ENCODE measurements at places on chromosomes 2 and 18. TPM values are rescaled to one million over a fixed set of nuclear protein-coding genes. Genes with fewer than 3 reads are reported as not detected.

DNA sequence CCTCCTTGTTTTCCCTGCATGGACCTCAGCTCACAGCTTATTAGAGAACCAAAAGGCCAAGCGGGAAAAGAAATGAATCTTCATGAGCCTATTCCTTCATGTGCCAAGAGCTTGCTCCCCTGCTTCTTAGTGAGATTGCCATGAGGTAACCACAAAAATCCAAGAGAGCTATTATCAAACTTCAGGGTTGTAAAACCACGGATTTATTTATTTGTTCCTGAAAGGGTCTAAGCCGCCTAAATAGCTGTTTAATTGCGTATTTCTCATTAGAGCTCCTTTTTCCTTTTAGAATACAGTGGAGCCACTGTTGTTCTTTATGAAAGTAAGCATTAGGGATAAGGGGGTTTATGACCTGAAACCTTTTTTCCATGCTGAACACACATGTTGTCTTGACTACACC lies 58.0 kb downstream of the SRD5A2 start:
- no peak for DNase-seq

CRYGC gene
- total RNA-seq = not detected

- no peak for DNase-seq
Measured at GRCh38 chr18:68727506-68727905, 12.6 kb upstream of the TMX3 start.

DOK1 gene
- 25.9 TPM for total RNA-seq

CHRND gene
- total RNA-seq = not detected

DNA sequence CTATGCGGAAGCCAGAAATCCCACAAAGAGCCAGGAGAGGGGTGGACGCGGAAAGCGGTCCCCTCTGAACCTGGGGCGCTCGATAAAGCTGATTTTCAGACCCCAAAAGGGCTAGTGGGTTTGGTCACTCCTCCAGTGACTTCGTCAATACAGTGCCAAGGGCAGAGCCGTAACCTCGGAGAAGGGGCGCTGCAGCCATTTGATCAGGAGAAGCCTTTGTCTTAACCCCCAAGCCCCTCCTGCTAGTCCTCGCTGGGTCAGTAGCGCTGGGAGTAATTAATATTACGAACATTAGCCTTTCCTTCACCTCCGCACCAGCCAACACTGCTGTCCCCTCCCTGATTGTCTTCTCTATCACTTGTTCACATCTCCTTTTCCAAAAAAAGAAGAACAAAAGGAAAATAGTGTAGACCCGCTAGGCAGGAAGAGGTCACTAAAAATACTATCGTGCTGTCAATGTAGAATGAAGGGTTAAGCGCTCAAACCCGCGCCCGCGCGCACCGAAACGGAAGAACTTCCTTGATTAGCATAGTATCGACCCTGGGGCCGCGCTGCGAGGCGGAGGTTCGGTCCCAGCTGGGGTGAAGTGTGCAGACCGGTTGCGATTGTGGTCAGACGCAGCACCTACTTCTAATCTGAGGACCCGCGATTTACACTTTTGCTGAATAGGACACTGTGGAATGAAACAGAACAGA lies 63.2 kb upstream of the MAPRE2 start:
- peak; percentile 27 for DNase-seq

DNA sequence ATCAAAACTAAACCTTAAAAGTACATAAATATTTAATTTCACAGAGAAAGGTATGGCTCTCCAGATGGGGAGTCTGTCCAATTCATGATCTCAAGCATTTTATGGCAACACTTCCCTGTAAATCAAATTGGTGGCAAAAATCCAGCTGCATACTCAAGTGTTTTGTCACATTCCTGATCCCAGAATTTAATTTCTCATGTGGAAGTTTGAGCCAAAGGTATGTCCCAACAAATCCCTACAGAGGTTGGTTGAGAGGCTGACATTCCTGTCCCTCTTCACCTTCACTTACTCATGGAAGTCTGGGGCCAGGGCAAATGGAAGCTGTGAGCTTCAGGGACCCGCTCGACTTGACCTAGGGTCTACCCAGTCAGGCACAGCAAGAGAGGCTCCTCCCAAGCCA lies 17.7 kb downstream of the KLF7 start:
- no peak for DNase-seq

DNA sequence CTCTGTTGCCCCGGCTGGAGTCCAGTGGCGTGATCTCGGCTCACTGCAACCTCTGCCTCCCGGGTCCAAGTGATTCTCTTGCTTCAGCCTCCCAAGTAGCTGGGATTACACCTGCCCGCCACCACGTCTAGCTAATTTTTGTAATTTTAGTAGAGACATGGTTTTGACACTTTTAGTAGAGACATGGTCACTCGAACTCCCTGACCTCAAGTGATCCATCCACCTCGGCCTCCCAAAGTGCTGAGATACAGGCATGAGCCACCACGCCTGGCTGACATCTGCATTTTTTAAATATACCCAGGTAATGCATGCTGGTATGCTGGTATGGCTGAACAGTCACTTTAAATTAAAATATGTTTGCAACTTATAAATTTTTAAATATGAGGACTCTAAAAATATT lies 91.9 kb downstream of the EPB41L3 start:
- no peak for DNase-seq

DNA sequence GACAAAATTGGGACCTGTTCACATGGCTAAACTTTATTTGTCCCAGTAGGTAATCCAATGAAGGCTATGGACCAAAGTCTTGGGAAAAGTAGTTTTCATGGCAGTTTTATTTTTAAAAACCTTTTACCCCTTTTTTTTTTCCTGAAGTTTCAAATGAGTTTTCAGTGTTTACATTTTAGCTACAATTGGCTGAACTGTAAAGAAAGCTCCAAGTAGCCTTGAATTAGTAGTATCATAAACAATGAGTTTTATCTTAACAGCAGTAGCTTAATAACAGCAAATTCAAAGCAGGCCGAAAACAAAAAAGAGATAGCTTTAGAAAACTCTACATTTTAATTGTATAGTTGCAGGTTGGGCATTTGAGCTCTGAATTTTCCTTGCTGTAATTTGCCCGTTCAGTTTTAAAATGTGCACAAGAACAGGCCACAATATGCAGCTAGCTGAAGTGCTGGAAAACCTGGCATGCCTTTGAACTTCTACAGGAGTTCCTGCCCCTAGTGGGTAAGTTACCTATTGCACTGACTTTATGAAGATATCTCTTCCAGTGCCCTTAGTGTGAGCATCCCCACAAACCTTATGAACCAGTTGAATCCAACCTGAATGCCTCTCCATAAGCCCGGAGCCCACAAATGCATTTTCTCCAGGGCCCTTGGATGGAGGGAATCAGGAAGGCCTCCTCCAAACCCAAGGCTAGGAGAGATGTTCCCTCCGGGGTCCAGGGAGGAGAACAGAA lies 106.7 kb downstream of the XRCC5 start:
- DNase-seq = no peak

SIX3 gene
- not detected for total RNA-seq

DCDC2C gene
- total RNA-seq = not detected

- no peak for DNase-seq
Measured at GRCh38 chr2:64442801-64443429, 11.0 kb upstream of the LGALSL start.

ACMSD gene
- not detected for total RNA-seq

RAB27B gene
- total RNA-seq = 0.78 TPM

GRCh38 chr2:44801289-44801840 lies 140.1 kb upstream of the SIX3 start:
- DNase-seq = no peak

DNA sequence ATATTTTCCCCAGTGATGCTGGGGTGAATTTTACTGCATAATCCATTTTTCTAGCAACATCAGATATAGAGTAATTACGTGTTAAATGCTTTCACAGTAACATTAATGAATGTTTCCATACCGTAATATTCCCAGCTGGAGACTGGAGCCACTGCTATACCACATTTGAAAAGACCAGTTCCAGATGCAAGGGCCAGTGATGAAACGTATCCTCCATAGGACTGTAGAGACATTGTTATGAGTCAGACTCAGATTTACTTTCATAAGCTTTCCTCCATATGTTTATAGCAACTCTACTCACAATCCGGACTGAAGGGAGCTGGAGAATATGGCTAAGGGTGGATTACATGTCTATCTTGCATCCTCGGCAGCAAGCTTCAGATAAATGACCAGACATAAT lies 22.7 kb upstream of the GCG start:
- no peak for DNase-seq

DNA sequence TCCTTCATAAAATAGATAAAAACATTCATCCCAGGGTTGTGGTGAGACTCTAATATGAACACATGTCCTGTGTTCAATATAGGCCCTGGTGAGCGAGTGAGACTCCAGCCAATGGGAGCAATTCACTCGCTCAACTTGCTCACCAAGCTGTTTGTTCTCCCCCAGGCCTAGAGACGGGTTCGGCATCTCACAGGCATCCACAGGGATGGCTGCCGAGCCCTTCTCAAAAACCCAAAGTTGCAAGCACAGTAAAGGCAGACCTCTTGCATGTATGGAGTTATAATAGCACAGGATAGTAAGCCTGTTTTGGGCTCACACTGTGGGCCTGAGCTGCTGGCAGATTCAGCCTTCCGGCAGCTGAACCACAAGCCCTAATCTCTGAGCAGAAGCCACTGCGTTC lies 15.7 kb downstream of the PARD6G start:
- DNase-seq = no peak

DNA sequence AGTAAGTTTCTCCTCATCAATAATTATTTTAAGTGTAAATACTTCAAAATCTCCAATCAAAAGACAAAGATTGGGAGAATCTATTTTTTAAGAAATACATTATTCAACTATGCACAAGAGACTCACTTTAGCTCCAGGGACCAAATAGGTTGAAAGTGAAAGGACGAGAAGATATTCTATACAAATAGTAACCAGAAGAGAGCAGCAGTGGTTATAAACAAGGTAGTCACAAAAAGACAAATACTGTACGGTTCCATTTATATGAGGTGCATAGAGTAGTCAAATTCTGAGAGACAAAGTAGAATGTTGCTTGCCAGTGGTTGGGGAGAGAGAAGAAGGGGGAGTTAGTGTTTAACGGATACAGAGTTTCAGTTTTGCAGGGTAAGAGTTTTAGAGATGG lies 69.8 kb downstream of the POU3F3 start:
- no peak for DNase-seq

- no peak for DNase-seq
Measured at GRCh38 chr2:193561054-193561453, 1366.3 kb upstream of the TMEFF2 start.

DNA sequence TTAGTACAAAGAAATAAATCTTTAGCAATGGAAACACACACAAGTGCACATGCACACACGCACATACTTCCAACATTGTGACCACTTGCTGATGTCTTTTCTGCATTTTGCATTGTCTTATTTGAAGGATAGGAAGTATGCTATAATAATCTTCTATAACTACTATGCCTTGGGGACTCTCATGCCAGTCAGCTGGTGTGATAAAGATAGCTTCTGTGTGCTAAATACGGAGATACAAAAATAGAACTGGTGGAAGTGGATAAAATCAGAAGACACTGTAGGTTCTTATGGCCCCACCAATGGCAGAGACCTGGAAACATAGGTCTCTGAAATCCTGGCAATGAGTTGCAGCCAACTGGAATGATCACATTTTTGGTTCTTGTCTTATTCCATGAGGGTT lies 31.5 kb upstream of the RASGRP3 start:
- DNase-seq = no peak

STK17B gene
- total RNA-seq = 129 TPM

CCDC88A gene
- total RNA-seq = 6.2 TPM

GRCh38 chr2:196131384-196131937 lies 39.9 kb downstream of the STK17B start:
- peak; percentile 71 for DNase-seq
